ENCODE measurements at places on chromosomes 4 and X. TPM values are rescaled to one million over a fixed set of nuclear protein-coding genes. Genes with fewer than 3 reads are reported as not detected.

DNA sequence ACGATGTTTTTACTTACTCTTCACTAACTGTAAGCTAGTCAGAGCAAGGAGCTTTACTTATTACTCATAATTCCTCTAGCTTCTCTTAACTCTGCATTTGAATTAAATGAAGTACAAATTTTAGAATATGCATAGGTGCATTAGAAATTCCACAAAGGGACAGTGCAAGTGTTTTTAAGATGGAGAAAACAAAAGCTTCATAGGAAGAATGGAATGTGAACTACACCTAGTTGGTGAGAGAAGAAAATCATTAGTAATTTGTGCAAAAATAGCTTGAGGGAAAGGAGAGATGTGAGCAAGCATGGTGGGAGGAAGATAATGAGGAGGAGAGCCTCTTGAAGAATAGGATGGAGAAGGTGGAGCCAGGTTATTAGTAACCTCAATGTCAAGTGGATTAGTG lies 77.5 kb upstream of the SMARCA5 start:
- H3K4me3 ChIP-seq: no peak overlapping the region
- H3K36me3 ChIP-seq: no peaks in the 10 kb centered on the region
- H3K4me1 ChIP-seq: no peaks in the 10 kb centered on the region
- no peaks in the 10 kb centered on the region for H3K27me3 ChIP-seq

- H3K4me3 ChIP-seq: no peak overlapping the region
- DNase-seq: no peak
Measured at GRCh38 chrX:74340051-74340450, 36.1 kb downstream of the ZCCHC13 start.

Gene USP17L18
- not detected for total RNA-seq

Gene KLB
- not detected for total RNA-seq

Data from activated T-helper 2 cell treated with anti-CD3 and anti-CD28 coated beads, Interferon-gamma antibody, Interleukin-2, Interleukin-4, amounts not matched to agents 10 μg/mL and 5 μg/mL and 100 μg/mL, durations not matched to agents 14 hours and 24 hours and 36 hours (primary cell).